ENCODE measurements at places on chromosomes 16 and 17. TPM values are rescaled to one million over a fixed set of nuclear protein-coding genes. Genes with fewer than 3 reads are reported as not detected.

GRCh38 chr17:55996826-55997225 is 156.4 kb upstream of the ANKFN1 start:
- no peak for DNase-seq

DNA sequence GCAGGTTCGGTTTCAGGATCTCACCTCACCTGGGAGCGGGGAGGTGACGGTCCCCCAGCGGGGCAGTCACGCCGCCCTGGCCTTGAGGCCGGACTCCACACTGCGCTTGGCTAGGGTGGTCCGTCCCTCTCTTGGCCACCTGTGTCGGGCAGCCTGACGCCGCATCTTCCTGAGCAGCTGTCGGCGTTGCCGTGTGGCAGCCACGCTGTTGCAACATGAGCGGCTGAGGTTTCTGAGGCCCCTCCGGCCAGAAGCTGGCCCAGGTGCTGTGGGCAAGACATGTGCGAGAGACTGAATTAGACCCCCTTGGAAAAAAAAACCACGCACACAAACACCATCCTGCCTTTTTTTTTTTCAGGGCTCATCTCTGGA is 49.2 kb downstream of the IRF8 start:
- no peak for DNase-seq

DNA sequence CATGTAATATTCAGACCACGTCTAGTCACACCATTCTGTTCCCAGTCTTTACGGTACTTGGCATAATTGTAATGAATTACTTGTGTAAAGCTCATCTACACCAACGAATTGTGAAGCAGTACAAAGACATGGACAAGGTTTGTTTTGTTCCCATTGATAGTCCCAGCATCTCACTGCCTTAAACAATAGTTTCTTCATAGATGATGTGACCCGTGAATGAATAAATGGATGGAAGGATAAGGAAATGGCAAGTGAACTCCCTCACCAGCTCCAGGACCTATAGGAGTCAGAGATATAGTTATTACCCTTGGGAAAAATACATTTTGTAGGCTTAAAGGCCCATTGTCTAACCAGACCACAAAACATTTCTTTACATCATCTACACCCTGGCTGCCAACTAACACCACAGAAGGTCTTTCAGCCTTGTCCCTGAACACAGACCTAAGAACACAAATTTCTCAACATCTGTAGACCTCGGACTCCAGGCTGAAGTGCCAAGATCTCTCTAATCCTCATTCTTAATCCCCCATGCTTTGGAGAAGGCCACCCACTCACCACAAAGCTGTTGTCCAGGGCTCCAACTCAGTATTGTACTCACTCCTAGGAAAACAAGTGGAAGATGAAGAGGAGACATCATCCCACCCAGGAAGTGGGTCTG is 38.2 kb downstream of the MAF start:
- DNase-seq: no peak

DNA sequence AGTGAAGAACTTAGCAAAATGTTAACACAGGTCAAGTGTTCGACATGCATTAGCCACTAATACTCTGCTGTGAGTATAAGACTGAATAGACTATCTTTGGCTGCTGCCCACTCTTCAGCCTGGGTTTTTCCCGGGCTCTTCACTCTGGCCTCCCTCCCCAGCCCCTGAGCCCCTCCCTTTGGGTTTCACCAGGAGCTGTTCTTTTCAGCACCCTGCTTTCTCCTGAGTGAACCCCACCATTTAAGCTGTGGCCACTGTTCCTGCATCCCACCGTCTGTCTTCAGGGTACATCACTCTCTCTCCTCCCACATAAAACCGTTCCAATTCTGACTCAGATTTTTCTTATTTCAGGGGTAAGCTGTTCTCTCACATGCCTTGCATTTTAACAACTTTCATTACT is 92.0 kb upstream of the ASIC2 start:
- DNase-seq: no peak

DNA sequence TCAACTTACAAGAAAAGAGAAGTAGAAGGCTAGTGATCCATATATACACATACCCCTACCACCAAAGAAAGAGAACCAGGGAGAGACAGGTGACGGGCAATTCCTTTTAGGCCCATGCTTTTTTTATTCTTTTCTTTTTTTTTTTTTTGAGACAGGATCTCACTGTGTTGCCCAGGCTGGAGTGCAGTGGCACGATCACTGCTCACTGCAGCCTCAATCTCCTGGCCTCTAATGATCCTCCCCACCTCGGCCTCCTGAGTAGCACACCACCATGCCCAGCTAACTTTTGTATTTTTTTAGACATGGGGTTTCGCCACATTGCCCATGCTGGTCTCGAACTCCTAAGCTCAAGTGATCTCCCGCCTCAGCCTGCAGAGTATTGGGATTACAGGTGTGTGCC is 4.8 kb downstream of the HSPB9 start:
- no peak for DNase-seq

DNA sequence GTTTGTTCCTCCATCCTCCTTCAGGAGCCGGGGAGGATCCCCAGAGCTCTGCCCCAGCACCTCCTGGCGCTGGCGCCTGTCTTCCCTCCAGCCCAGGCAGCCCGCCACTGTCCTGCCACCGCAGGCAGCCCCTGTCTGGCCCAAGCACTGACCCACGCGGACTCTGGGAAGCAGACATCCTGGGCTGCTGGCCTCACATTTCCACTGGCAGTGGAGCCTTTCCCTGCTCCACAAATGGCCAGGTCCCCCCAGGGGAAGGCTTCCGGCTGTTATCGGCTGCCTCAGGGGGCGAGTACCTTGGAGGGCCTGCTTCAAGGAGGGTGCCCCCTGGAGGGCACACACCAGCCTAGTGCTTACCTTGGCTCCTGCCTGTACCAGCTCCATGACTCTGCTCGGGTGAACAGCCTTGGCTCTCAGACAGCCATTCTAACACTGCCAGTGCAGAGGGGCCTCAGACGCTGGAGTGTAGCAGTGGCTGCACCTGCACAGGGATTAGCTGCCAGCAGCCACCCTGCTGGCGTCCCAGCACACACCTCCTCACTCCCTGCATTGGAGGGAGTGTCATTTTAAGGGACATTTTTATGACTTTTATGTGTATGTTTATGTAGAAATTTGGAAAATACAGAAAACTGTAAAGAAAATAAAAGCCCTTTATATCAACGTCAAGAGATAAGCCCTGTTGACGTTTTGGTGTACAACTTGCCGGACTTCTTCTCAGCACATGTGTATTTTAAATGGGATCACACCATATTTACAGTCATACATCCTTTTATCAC is 21.0 kb downstream of the ACE start:
- no peak for DNase-seq

GRCh38 chr16:88762941-88763340 is 22.1 kb downstream of the PIEZO1 start:
- DNase-seq: no peak

GRCh38 chr16:68069511-68070248 is 15.5 kb upstream of the NFATC3 start:
- DNase-seq: peak; percentile 68

- peak; percentile 52 for DNase-seq
Measured at GRCh38 chr17:82350182-82351030, 8.6 kb upstream of the TEX19 start.

- DNase-seq: peak; percentile 38
Measured at GRCh38 chr16:80084614-80085013, 456.2 kb upstream of the DYNLRB2 start.

DNA sequence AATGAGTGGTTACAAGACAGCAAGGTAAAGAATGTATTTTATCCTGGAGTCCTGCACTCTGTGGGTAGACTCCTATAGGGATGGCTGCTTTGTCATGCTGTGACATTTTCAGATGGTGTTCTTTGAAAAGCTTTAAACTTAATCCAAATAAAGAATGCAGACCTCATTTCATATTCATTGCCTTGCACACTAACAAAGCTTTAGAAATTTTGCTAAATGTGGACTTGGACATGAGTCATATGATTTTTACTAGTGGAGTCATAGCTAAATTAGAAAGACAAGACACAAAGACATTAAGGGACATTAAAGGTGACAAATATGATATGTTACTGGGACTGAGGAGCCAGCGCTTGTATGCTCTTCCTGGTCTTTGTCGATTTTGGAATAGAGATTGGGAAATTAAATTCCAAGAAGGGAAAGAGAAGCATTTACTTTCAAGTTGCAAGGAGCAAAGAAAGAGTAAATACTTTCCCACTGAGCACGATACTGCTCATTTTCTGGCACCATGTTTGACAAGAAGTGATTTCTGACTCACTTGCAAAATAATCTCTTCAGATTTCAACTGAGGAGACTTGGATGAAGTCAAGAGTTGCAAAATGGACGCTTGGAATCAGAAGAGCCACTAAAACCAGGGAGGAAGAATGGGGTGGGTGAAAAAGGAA is 152.9 kb upstream of the MYOCD start:
- no peak for DNase-seq

DNA sequence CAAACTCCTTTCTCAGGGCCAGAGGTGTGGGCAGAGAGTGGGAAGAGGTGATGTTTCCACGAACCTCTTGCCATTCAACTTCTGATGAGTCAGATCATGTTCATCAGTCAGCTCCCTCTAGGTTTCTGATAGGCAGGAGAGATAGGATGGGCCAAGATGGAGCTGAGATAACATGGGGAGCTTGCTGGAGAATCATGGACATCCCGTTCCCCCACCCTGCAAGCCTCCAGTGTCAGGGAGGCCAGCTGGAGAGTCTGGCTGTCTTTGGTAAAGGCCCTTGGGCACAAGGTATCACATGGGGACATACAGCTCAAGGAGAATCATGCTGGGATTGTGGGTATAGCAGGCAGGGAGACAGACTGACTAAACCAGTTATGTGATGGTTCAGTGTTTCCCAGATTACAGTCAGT is 136.0 kb upstream of the IRX3 start:
- DNase-seq: no peak

GRCh38 chr16:88656291-88656980 is 5.6 kb upstream of the CYBA start:
- DNase-seq: no peak

DNA sequence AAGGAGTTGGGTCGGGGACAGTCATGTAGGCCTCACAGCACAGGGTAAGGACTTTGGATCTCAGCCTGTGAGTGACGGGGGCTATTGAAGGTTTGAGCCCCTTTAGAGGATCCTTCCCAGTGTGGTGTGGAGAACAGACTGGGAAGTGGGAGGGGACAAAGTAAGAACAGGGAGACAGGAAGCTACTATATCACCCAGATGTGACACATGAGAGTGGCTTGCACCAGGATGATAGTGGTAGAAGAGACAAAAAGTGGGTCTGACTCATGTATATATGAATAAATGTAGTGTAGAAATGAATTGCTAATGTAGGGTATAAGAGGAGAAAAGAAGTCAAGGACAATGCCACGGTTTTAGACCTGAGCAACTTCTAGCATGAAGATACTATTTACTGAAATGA is 4.5 kb downstream of the NUP93 start:
- no peak for DNase-seq

- no peak for DNase-seq
Measured at GRCh38 chr16:57422026-57422944, 17.7 kb downstream of the CCL17 start.

- no peak for DNase-seq
Measured at GRCh38 chr16:14681115-14681514, 13.0 kb downstream of the PLA2G10 start.

- DNase-seq: no peak
Measured at GRCh38 chr16:73066331-73066926, 18.5 kb upstream of the ZFHX3 start.

DNA sequence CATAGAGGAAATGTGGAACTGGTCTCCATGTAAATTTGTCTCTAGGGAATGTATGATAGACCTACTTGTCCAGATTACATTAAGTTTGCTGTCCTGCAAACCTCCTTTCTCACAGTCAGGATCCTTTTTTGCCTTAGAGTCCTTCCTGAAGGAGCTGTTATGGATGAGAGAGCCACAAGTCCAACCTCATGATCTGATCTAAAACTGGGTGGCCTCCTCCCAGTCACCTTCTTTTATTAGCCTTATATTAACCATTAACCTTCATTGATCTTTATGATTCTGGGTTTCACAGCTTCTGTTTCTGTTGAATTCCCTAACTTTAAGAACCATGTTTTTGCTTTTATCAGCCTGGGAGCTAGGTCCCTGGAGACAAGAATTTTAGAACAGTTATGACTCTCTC is 64.1 kb downstream of the NEUROD2 start:
- no peak for DNase-seq

GRCh38 chr17:30997842-30998241 is 27.0 kb downstream of the RNF135 start:
- no peak for DNase-seq

GRCh38 chr17:2755891-2756724 is 6.7 kb upstream of the CCDC92B start:
- DNase-seq: no peak

GRCh38 chr17:75263055-75263454 is 1.4 kb downstream of the MRPS7 start:
- peak; percentile 6 for DNase-seq

- no peak for DNase-seq
Measured at GRCh38 chr16:7888411-7888810, 555.8 kb downstream of the RBFOX1 start.

ZG16B gene
- 1.1 TPM for total RNA-seq

CHD9 gene
- 81.9 TPM for total RNA-seq

AARSD1 gene
- 61.8 TPM for total RNA-seq

ITGAE gene
- 13.8 TPM for total RNA-seq

GP2 gene
- total RNA-seq: not detected

RNF43 gene
- total RNA-seq: 1.1 TPM

TOP2A gene
- total RNA-seq: 2.0 TPM

SPATA32 gene
- 0.43 TPM for total RNA-seq

CDRT15L2 gene
- not detected for total RNA-seq

All from natural killer cell (primary cell).